ENCODE measurements at places on chromosomes 13 and 19.
A peak's percentile ranks its signal among the peaks of the same experiment; 100 is the strongest.

- no peak for DNase-seq
Measured at GRCh38 chr13:51840917-51841316, 4.1 kb downstream of the TMEM272 start.

GRCh38 chr19:15989889-15990288 is 41.1 kb downstream of the OR10H4 start:
- no peak for DNase-seq

DNA sequence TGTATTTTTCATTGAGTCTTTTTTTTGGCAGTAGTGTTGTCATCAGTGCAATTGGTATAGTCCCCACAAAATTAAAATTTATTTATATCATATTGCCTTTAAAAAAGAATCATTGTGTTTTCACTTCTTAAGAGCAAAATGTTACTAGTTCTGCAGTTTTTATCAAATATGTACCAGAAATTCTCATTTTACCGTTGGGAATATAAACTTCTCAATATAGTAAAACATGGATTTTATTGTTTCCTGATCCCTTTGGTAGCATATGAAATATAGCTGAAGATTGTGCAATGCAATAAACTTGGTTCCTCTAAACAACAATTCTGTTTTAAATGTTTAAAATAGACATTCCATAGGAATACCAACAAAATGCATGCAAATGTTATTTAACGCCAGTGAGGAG is 306.5 kb upstream of the PCDH20 start:
- no peak for DNase-seq

- no peak for DNase-seq
Measured at GRCh38 chr19:19068659-19069654, 5.2 kb downstream of the SLC25A42 start.

- DNase-seq, result no peak
Measured at GRCh38 chr13:113741191-113741668, 17.8 kb upstream of the TMEM255B start.

GRCh38 chr13:51330791-51331190 is 8.7 kb upstream of the SERPINE3 start:
- DNase-seq, result no peak

GRCh38 chr19:31023038-31023437 is 326.2 kb downstream of the TSHZ3 start:
- DNase-seq, result no peak

DNA sequence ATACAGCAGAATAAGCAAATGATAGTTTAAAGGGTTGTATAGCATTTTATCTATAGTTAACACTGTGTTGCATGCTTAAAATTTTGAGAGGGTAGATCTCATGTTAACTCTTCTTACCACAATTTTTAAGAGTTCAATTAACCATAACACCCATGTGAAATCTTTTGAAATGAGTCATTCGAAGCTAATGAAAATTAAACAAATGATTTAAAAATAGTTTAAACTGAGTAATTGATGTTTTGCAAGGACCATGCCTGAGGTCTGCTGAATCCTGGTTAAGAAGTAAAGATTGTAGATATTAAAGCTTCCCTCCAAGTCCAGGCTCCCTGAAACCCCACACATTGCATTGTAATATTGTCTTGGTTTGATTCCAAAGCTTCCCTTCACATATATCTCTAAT is 176.7 kb upstream of the RNF113B start:
- no peak for DNase-seq

DNA sequence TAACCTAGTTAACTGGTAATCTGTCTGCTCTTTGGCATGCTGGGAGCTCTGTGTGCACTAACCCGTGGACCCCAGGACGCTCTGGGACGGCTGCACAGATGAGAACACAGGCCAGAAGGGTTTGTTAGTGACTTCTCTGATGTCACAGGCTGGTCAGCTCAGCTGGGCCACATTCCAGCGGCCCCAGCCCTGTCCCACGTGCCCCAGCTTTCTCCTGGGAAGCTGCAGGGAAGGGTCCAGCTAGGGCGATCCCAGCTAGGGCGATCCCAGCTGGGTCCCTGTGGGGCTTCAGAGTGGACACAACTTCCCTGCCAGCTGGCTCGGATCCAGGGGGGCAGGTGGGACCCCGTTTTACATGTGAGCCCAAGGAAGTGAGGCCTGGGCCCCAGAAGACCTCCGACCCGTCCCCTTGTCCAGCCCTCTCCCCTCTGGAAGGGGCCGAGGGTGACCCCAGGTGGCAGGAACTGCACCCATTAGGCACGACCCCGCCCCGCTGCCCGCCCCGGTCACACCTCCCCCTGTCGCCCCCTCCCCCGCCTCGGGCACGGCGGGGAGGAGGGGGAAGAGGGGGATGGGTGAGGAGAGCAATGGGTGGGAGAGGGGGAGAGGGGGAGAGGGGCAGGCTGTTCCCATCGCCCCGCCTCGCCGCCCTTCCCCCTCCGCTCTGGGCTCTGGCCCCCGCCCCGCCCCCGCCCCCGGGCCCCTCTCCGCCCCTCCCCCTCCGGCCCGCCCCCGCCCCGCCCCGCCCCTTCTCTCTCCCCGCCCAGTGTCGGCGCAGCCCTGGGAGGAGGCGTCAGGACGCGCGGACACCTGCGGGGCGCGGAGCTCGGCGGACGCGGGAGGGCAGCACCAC is 75.2 kb upstream of the MCF2L start:
- DNase-seq, result peak; percentile 48

Measured in NCI-H510A treated with DMSO at 0.1 percent for 48 hours (cell line).